T1000 (cell line): ENCODE measurements at places on chromosomes 2 and 18.

DNA sequence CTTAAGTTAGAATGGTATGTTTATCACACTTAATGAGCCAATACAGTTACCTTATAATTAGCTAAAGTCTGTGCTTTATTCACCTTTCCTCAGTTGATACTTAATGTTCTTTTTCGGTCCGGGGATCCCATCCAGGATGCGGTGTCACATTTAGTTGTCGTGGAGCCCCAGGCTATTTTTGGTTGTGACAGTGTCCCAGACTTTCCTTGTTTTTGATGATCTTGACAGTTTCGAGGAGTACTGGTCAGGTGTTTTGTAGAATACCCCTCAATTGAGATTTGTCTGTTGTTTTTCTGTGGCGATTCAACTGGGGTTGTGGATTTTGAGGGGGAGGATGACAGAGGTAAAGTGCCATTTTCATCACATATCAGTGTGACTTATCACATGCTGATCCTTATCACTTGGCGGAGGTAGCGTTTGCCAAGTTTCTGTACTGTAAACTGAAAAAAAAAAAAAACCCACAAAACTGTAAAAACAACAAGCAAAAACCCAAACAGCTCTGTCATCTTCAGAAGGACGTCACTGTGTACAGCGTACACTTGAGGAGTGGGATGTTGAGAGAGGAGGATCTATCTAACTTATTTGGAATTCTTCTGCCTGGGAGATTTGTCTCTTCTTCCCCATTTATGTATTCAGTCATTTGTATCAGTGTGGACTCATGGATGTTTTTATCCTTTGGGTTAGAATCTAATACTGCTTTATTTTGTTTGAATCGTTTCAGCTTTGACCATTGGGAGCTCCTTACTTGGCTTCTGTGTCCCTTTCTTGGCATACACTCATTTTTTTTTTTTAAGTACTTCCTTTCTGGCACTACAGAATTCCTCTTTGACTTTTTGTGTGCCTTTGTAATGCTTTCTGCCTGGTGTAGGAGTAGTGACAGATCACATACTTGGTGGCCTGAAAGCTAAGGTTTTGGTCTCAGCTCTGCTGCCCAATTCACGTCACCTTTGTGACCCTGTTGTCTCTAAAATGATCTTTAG is 68.1 kb downstream of the FMNL2 start:
- DNase-seq: no peak

DNA sequence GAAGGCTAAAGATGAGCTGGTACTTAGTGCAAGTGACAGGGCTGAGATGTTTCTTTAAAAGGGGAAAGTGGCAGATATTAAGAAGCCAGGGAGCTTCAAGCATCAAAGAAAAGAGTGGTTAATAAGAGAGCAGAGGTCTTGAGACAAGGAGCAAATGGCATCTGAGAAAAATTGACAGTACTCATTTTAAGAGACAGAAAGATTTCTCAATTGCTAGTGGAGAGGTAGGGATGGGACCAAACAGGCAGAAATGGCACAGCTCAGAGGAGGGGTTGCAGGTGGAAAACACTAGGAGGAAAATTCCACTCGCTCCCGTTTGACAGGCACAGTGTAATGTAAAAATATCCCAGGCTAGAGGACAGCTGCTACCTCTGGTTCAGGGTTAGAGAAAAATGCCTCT is 593.4 kb upstream of the LRATD1 start:
- DNase-seq: no peak

GRCh38 chr2:30165050-30165520 is 18.3 kb downstream of the YPEL5 start:
- DNase-seq: peak; percentile 16

DNA sequence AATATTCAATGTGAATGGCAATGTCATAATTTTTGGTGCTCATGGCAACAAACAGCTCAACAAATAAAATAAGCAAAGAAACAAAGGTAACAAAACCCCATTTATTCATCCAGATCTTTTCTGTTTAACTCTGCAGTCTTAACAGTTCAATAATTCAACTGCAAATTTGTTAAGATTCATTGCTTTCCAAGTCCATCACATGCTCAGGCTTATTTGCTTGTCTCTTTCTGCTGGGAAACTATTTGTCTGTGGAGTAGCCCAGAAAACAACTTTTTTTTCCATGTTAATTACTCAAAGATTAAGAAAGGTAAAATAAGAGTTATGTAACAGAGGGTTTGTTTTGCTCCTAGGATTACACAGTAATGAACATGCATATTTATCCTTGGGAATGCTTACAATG is 92.6 kb upstream of the PNPT1 start:
- no peak for DNase-seq

DNA sequence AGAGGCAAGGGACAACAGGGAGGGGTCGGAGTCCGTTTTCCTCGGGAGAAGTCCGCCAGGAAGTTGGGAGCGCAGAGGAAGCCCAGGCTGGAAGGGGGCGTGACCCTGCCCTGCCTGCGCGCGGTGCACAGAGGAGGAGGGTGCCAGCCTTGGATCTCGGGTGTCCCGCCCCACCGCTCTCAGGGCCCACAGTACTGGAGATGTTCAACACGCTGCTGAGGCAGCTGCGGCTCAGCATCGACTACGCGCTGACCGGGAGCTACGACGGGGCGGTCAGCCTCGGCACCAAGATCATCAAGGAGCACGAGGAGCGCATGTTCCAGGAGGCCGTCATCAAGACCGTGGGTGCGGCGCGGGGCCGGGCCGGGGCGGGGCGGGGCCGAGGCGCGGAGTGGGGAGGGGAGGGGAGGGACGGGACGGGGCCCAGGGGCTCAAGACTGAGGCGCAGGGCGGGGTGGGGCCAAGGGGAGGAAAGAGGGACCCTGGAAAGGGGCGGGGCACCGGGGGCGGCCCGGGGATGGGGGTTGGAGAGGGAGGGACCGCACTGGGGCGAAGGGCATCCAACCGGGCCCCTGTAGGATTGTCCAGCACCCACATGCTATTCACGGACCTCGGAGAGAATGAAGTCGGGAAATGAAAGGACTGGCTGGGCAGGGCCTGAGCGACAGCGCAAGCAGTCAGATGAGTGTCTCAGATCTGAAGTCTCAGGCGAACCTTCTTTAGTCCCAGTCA is 36.6 kb downstream of the POMC start:
- DNase-seq: no peak

DNA sequence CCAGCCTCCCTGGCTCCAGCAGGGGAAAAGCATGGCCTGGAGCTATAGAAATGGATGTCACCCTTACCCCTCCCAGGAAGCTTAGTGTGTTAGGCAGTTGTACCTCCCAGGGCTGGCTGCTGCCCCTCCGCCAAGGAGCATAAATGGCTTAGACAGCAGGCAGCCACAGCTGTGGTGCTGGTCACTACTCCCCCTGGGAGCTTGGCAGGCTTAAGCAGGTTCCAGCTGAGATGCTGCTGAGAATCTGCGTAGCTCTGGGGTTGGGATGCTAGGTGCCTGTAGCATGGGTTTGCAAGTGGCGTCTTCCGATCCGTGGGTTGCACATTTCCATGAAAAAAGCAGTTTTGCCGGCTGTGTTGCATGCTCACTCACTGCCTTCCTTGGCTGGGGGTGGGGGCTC is 369.7 kb downstream of the CTNNA2 start:
- no peak for DNase-seq

GRCh38 chr18:10230072-10230471 is 224.4 kb upstream of the APCDD1 start:
- DNase-seq: peak; percentile 85

GRCh38 chr18:59517446-59518165 is 158.5 kb upstream of the LMAN1 start:
- no peak for DNase-seq

DNA sequence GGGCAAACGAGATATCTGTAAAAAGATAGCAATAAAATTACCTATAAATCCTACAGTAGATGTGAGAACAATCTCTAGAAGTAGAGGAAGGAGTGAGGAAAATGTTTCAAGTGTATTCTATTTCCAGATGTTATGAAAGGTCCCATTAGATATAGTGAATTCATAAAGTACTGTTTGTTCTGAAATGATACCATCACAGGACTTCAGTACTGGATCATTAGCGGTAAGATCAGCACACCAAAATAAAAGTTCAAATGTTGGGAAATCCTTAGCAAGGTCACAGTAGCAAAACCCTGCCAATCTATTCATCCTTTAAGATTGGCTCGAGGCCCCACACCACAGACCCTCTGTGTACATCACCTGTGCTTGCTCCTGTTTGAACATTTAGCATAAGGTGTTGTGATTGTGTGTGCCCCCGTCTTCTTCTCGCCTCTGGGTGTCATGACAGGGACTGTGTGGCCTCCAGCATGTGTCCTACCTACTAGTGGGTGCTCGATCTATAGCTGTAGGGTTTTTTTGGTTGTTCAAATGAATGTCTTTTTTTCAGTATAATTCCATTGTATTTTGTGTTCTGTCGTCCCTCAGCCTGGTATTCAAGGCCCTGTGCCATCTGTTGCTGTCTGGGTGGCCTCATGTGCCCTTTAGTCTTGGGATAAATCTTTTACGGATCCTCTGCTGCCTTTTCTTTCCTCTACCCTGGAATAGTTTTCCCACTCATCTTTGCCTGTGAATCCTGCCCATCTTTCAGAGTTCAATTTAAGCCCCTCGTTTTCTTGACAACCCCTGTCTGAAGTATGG is 9.1 kb downstream of the MFSD6 start:
- DNase-seq: no peak

GRCh38 chr2:179811042-179811441 is 50.4 kb downstream of the ZNF385B start:
- DNase-seq: no peak

GRCh38 chr18:34991152-34991551 is 50.1 kb upstream of the MAPRE2 start:
- DNase-seq: no peak

DNA sequence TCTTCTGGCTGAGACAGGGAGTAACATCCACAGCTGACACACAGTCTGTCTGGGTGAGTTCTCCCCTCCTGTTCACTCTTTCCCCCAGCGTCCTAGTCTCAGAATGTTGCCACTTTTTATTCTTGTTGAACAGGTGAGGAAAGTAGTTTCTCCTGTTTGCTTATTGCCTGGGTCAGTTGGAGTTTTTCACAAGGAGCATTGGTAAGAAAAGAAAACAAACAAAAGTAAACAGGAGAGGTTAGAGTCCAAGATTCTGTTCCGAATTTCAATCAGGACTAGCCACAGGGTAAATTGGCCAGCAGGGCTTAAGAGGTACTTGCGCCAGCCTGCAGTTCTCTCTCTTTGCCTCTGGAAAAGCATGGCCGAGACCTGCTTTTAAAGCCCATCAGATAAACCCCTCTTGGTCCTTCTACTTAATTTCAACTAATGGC is 255.0 kb upstream of the EPAS1 start:
- no peak for DNase-seq

DNA sequence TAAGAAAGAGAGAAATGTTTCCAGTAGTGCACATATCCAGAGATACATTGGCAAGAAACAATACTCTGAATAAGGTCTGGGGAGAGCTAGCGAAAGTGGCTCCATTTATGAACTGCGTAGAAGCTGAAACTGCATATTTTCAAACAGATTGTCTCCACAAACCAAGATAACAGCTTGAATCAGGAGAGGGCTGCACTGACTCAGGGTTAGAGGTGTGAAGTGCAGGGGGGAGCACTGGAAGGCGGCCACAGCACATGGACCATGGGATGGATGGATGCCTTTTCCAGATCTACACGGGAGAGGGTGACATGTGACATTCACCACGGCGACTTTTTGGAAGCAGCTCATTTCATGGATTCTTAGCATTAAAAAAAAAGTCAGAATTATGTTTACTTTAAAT is 729.4 kb downstream of the RNF144A start:
- DNase-seq: no peak

GRCh38 chr2:128406736-128407554 is 88.3 kb upstream of the HS6ST1 start:
- DNase-seq: no peak
